ENCODE measurements at places on chromosomes 6 and 20.

DNA sequence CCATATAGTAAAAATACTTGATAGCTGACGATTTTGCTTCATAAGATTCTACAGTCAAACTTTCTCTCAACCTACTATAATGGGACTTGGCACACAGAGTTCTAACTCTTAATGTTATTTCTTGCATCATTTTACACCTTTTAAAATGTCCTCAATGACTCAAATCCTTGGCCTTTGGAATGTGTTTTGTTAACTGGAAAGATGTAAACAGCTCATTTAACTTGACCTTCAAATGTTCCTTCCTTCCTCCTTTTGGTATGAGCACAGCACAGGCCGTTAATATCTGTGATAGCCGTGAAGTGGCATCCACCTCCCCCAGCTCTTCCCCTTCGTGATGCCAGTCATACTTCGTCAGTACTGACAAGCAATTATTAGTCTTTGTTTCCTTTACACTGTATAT is 972.0 kb upstream of the CITED2 start:
- DNase-seq: no peak

DNA sequence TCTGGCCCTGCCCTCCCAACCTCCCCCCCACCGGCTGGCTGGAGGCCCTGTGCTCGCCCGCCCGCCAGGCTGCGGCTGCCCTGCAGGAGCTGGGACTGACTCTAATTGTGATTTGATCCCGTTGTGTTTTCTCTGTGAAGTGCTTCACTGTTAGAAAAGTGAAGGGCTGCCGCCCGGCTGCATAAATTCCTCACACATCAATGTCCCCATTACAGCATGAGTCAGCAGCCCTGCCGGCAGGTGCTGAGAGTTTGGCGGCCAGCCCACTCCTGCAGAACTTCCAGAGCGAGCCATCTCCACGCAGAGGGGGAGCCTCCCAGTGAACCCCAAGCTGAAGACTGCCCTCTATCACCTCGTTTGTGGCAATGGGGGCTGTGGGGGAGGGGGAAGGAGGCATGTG is 137.9 kb downstream of the DLL1 start:
- no peak for DNase-seq

DNA sequence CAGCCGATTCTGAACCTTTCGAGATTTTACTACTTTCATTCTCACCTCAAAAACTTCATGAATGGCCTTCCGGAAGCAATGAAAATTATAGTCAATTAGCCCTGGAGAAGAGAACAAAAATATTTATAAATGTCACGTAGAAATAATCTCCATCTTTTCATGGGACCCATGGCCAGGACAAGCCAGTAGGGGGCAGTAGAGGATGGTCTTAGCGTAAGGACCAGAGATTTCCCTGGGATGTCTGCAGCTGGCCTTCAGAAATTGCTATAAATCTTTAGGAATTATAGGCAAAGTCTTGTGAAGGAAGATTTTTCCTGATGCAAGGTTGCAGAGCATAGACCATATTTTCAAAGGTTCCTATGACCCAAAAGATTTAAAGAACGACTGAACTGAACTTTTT is 15.6 kb upstream of the UBE2J1 start:
- peak; percentile 53 for DNase-seq

GRCh38 chr6:43723737-43724295 is 36.2 kb upstream of the MRPS18A start:
- peak; percentile 58 for DNase-seq

DNA sequence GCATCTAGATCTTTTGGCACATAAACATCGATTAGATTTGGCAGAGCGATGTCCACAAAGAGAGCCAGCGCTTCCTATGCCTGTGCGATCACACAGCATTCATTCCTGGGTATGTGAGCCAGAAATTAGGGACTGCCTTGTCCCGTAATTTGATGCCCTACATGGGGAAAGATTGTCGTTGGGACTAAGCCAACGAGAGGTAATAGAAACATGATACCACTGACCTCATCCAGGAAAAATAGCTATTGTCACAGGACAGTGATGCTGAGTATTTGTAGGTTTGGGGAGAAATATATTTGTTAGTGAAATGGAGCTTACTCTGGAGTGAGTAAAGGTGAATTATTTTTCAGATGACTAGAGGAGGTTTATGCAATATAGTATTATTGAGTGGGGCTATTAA is 154.0 kb downstream of the TSHZ2 start:
- no peak for DNase-seq

- DNase-seq: no peak
These were observed 3.5 kb upstream of the GRM4 start for GRCh38 chr6:34149452-34149810.

GRCh38 chr6:15399641-15400470 is 154.0 kb downstream of the JARID2 start:
- DNase-seq: no peak

GRCh38 chr6:137832110-137832509 is 34.9 kb upstream of the TNFAIP3 start:
- no peak for DNase-seq

- DNase-seq: no peak
These were observed 19.4 kb upstream of the OVOL2 start for GRCh38 chr20:18077157-18077556.

GRCh38 chr6:3221578-3221977 is 5.9 kb downstream of the TUBB2B start:
- no peak for DNase-seq

- no peak for DNase-seq
These were observed 11.2 kb downstream of the NKX2-4 start for GRCh38 chr20:21386111-21386510.

GRCh38 chr6:3757241-3757641 is 5.7 kb upstream of the PXDC1 start:
- DNase-seq: no peak

GRCh38 chr6:87742106-87742505 is 40.1 kb upstream of the AKIRIN2 start:
- DNase-seq: no peak
